ENCODE measurements at places on chromosomes 7 and 10.

DNA sequence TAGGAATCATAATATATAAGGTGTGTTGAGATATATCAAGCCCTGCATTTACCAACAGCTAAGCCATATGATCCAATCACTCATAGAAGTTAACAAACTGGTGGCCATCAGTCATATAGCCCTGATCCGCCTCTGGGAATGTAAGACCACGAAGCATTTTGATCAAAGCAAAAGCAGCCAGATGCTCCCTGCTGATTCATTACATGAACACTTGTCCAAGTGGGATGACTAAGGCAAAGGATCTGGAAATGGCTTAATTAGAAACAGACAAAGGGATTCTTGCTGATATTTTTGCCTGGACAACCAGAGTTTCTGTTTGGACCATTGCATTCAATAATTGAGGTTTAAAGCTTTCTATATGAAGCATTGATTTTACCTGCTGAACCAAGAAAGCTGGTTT is 535.5 kb downstream of the GPAM start:
- DNase-seq = no peak

GRCh38 chr7:24197852-24198251 is 86.1 kb upstream of the NPY start:
- DNase-seq = no peak

DNA sequence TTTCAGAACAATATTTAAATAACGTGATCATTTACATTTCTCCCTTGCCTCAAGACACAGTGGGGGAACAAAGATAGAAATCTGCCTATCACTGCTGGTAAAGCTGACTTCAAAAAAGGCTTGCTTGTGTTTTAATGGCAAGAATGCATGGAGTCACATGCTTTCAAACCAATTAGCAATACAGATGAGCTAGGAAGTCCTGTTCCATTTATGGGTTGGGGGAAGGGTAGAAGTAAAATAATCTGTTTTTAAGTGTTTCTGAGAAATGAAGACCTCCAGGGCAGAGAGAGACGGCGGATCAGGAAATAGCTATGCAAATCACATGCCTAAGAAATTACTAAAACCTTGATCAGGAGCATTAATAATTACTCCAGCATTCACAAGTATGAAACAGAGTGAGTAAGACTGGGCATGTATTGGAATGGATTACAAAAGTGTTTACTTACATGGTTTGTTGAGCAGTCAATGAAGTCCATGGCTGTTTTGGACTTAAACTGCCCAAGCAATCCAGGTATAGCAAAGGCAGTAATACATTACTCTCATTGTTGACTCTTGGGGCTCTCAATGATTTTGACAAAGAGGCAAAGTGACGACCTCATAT is 142.0 kb downstream of the ARID5B start:
- no peak for DNase-seq

GRCh38 chr7:21365866-21366624 is 61.8 kb upstream of the SP4 start:
- no peak for DNase-seq

DNA sequence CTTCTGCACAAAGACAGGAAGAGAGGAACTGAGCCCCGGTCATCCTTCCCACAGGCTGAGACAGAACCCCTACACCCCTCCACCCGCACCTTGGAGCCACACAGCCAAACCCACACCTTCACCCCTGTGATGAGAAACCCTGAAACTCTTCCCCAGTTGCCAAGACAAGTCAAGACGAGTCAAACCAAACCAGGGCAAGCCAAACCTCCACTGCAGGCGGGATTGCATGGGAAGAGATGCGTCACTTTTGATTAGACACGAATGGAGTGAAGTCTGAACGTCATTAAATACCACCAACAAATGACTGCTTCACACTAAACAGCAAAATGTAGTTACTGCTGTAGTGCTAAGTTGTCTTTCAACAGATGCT is 73.8 kb downstream of the PRPF18 start:
- DNase-seq = no peak

- no peak for DNase-seq
These were observed 59.3 kb upstream of the BMPER start for GRCh38 chr7:33845991-33846509.

GRCh38 chr7:100584683-100585510 is 1.0 kb downstream of the LRCH4 start:
- DNase-seq = no peak

DNA sequence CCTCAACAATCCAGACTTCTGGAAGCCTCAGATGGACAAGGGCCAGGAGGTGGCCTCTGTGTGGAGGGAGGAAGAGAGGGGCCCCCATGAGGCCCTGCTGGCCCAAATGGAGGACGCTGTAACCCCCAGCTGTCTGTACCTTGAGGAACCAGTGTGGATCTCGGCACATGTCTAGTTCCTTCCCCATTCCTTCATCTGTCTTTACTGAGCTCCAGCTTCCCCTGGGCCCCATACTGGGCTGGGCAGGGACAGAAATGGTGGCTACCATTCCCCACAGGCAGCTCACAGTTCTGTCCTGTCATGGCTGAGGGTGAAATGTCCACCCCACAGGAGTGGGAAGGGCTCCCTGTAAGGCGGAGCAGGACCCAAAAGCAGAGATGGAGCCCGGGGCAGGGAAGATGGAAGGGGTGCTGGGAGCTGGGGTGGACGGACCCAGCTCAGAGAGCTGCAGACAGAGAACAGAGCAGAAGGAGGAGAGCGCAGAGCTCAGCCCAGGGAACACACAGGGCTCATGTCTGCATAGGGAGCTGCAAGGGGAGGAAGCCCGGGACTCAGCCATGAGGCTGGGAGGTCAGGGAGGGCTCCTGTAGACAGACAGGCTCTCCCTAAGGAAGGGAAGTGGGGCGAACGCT is 22.8 kb downstream of the ANTXRL start:
- DNase-seq = no peak

DNA sequence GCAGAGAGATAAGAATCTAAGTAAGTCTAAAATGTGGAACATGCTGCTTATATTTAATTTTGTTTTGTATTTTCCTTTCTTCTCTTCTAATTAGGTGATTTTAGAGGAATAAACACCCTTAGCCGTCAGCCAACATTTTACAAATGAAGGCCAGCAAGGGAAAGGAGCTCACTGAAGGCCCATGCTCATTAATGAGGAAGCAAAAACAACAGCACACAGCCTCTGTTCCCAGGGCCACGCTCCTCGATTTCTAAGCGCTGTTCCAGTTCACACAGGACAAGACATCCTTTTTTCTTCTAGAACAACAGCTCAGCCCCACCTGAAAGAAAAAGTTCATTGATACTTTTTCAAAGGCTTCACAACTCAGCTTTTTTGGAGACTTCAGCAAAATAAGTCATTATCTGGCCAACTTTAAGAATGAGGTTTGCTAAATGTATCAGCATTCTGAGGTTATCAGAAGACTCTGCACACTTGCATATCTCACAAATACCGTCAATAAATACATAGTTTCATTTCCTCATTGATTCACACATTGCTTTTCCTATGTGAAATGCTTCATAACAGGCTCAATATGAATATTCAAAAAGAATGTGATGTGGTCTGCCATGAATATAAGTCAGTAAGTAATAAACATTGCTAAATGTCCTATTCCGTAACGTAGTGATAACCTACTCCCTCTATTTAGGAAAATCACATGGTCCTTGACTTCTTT is 34.8 kb upstream of the SFMBT2 start:
- no peak for DNase-seq

DNA sequence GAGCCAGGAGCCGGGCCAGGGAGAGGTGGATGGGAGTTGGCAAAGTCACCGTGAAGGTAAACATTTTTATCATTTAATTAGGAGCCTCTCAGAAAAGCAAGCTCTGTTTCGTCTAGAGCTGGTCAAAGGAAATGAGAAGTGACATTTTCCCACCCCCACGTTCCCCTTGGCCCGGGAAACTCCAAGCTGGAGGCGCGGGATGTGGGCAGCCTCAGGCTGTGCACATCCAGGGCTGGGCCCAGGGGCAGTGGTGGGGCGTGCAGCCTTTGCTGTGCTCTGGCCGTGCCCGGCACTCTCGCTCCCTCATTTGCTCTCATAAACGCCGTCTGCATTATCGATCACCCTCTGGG is 135.6 kb upstream of the RET start:
- no peak for DNase-seq

DNA sequence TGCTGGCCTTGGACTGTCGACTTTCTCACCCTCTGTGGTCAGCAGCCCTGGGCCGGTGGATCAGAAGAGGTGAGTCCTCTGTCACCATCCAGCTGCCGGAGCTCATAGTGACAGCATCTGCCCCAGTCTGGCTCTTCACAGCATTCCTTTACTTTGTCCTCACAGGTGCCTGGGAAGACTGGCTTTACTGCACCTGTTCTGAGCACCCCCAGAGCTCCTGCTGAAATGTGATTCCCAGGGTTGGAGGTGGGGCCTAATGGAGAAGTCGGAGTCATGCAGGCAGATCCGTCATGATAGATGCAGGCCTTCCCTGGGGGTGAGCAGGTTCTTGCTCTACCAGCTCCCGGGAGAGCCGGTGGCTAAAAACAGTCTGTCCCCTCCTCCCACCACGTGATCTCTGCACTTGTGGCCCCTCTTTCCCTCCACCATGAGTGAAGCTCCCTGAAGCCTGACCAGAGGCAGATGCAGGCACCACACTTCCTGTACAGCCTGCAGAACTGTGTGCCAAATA is 171.5 kb downstream of the ZMYND11 start:
- no peak for DNase-seq

DNA sequence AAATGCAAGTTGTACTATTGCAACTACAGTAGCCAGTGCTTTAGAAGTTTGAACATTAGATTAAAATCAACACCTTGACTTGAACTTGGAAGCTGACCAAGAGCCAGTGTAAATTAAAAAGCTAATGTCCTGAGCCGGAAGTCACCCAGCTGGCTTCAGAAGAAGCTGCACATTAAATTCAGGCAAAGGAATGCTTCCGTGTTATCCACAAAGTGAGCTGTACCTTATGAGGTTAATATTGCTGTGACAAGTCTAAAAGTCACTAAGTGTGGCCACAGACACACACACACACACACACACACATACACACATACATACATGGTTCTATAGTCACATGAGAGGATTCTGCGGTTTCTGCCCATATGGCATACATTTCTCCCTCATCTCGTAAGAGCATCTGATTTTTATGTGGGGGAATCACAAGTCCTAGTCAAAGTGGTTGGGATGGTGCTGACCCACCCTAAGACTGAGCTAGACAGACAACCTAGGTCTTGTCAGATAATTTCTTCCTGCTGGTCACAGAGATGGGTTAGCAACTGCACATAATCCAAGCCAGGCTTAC is 612.9 kb downstream of the SORCS1 start:
- no peak for DNase-seq

DNA sequence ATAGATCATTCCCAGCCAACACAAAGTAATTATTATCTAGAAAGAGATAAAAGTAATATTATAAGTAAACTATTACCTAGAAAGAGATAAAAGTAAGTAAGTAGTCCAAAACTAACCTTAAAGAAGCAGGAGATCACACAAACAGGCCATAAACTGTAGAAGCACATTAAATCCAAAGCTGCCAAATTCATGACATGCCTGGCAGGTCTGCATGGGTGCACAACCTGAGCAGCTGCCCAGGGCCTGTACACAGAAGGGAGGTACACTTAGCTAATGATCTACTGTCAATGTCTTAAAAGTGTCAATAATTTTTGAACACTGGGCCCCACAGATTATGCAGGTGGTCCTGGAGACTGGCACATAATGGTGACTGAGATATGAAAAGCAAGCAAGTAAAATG is 196.5 kb downstream of the GRM8 start:
- DNase-seq = no peak

Data from GF-D8 (cell line).